Stimulated activated CD8-positive, alpha-beta memory T cell treated with anti-CD3 and anti-CD28 coated beads, Interleukin-2, amount 100 ng/mL, for 1 hour (primary cell): ENCODE measurements at places on chromosomes 13 and 19.

- no peak for DNase-seq
Observed at GRCh38 chr13:41463838-41464602, 6.7 kb downstream of the RGCC start.

DNA sequence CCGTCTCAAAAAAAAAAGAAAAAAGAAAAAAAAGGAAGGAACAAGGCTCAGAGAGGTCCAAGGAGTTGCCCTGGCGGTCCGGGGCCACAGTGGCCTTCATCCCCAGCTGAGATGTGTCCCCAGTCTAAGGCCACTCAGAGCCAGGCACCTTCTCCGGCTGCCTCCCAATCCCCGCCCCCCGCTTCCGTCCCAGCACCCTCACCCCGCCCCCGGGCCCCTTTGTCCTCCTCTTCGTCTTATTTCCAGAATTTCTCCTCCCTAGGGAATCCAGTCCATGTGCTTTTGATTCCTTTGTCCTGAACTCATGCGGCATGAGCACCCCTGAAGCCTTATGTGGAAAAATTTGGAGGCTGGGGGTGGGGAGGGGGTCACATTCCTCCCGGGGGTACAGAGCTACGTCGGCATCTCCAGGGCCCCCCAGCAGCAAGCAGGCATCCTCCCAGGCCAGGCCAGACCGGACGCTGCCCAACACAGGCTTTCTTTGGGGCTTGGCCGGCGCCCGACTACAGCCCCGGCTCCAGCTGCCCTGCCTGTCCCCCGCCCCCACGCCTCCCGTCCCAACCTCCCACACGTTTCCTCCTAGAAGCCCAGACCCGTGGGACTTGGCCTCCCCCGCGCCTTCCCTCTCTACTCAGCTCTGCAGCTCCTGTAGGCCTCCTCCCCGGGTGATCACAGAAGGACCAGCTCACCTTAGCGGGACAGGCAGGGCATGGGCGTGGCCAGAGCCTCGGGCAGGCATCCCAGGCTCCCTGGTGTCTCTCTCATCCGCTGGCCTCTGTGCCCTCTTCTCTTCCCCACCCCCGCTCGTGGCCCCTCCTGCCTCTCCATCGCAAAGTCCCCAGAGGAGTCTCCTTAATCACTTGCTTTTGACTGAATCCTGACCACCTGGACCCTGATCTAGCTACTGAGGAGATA is 17.8 kb upstream of the ADGRE5 start:
- no peak for DNase-seq

GRCh38 chr13:76048675-76049375 is 412.7 kb downstream of the LMO7 start:
- DNase-seq = no peak

DNA sequence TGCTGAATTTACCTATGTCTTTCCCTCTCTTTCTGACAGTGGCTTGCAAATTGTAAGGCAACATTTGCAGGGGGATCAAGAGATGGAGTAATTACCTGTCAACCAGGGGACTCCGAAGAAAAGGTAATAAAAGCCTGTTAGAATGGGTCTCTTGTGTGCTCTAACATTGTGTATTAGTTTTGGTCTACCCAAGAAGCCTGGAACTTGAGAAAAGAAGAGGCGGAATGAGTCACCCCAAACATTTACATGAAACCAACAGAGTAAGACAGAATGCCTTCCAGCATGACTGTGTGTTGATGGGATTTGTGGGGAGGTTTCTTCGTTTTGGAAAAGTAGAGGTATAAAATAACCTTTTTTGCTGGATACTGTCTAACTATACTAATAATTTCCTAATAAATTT is 36.7 kb downstream of the ZAR1L start:
- no peak for DNase-seq

GRCh38 chr13:102606537-102607309 is 9.9 kb downstream of the TPP2 start:
- no peak for DNase-seq

GRCh38 chr13:65133094-65133493 is 2097.0 kb downstream of the PCDH9 start:
- no peak for DNase-seq

DNA sequence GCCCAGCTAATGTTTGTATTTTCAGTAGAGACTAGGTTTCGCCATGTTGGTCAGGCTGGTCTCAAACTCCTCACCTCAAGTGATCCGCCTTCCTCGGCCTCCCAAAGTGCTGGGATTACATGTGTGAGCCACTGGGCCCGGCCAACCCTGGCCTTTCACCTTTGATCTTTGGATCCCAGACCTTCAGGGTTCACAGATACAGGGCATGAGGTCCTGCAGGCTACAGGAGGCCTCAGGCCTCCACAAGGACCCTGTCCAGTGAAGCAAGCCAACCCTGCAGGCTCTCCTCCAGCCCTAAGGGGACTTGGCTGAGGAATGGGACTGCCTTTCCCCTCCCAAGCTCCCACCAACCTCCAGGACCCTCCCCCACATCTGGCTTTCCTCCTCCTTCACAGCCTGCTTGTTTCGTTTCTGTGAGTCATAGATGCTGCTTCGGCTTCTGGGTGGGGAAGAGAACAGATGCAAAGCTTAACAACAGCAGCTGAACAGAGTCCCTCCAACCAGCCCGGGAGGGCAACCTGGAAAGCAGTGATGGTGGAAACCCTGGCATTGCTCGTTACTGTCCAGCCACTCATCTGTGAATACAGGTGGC is 11.8 kb downstream of the ARHGEF18 start:
- DNase-seq = no peak

- DNase-seq = no peak
Observed at GRCh38 chr13:97120346-97120745, 101.8 kb upstream of the MBNL2 start.
